ENCODE measurements at places on chromosomes 1 and 21. TPM values are rescaled to one million over a fixed set of nuclear protein-coding genes. Genes with fewer than 3 reads are reported as not detected.

NFASC gene
- polyA plus RNA-seq = 0.08 TPM

FALEC gene
- polyA plus RNA-seq = not detected

HES2 gene
- polyA plus RNA-seq = not detected

LRRC71 gene
- not detected for polyA plus RNA-seq

HTR6 gene
- not detected for polyA plus RNA-seq

F5 gene
- 6.5 TPM for polyA plus RNA-seq

SPATA1 gene
- 1.9 TPM for polyA plus RNA-seq

KIAA0040 gene
- polyA plus RNA-seq = 35.4 TPM

SELENBP1 gene
- 0.64 TPM for polyA plus RNA-seq

TMEM82 gene
- polyA plus RNA-seq = not detected

TNFRSF1B gene
- polyA plus RNA-seq = 436 TPM

CFHR1 gene
- not detected for polyA plus RNA-seq

OR2M3 gene
- not detected for polyA plus RNA-seq

AMPD2 gene
- 117 TPM for polyA plus RNA-seq

EDEM3 gene
- polyA plus RNA-seq = 15.5 TPM

LDLRAD1 gene
- not detected for polyA plus RNA-seq

NDUFS2 gene
- 101 TPM for polyA plus RNA-seq

LAPTM5 gene
- 1,153 TPM for polyA plus RNA-seq

HES3 gene
- not detected for polyA plus RNA-seq

LIN28A gene
- polyA plus RNA-seq = not detected

OVAAL gene
- not detected for polyA plus RNA-seq

FAM3B gene
- 0.11 TPM for polyA plus RNA-seq

KIF26B gene
- polyA plus RNA-seq = not detected

S100A7 gene
- not detected for polyA plus RNA-seq

MRPS15 gene
- polyA plus RNA-seq = 32.1 TPM

MTARC1 gene
- 13.1 TPM for polyA plus RNA-seq

FCGR1A gene
- polyA plus RNA-seq = 49.4 TPM

SSBP3 gene
- polyA plus RNA-seq = 4.3 TPM

ADGRL4 gene
- polyA plus RNA-seq = not detected

CENPS gene
- polyA plus RNA-seq = 2.5 TPM

TMIGD3 gene
- polyA plus RNA-seq = 3.1 TPM

TTC39A gene
- polyA plus RNA-seq = 0.16 TPM

NCMAP gene
- not detected for polyA plus RNA-seq

CRYZ gene
- 16.4 TPM for polyA plus RNA-seq

CELA2A gene
- polyA plus RNA-seq = not detected

IGFN1 gene
- polyA plus RNA-seq = not detected

Measured in CD14-positive monocyte (primary cell).